Suppressor macrophage (primary cell): ENCODE measurements at places on chromosomes 6 and 20.
A peak's percentile ranks its signal among the peaks of the same experiment; 100 is the strongest.

- peak; percentile 97 for DNase-seq
These were observed 9.4 kb upstream of the SRC start for GRCh38 chr20:37336369-37337207.

GRCh38 chr6:33668914-33669313, 42.6 kb downstream of the UQCC2 start:
- DNase-seq = no peak

DNA sequence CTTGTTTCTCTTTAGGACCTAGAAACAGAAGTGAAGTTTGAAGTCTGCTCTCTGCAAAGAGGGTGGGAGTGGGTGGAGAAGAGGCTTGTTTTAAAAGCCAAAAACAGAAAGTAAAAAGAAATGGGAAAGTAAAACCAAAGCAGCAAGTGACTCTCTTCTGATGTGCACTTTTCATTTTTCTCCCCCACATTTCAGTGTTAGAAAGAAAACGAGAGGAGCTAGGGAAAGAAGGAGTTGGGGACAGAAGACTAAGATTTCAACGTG, 1.3 kb downstream of the C6orf141 start:
- DNase-seq = no peak

DNA sequence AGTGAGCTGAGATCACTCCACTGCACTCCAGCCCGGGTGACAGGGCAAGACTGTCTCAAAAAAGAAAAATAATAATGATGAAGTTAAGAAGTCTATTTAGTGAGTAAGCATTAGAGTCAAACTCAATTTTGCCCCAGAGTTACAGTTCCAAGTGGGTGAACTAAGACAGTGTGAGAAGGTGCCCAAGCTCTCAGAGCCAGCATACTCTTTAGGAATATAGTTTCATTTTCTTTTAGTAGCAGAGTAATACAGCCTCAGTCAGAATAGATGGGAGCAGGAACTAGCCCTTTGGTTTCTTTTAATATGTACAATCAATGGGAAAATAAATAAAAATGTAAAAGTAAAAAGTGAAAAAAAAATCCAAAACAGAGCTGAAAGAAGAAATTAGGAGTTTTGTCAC, 87.0 kb upstream of the ADGRF1 start:
- no peak for DNase-seq

GRCh38 chr6:26743157-26743821, 83.7 kb upstream of the ZNF322 start:
- no peak for DNase-seq

DNA sequence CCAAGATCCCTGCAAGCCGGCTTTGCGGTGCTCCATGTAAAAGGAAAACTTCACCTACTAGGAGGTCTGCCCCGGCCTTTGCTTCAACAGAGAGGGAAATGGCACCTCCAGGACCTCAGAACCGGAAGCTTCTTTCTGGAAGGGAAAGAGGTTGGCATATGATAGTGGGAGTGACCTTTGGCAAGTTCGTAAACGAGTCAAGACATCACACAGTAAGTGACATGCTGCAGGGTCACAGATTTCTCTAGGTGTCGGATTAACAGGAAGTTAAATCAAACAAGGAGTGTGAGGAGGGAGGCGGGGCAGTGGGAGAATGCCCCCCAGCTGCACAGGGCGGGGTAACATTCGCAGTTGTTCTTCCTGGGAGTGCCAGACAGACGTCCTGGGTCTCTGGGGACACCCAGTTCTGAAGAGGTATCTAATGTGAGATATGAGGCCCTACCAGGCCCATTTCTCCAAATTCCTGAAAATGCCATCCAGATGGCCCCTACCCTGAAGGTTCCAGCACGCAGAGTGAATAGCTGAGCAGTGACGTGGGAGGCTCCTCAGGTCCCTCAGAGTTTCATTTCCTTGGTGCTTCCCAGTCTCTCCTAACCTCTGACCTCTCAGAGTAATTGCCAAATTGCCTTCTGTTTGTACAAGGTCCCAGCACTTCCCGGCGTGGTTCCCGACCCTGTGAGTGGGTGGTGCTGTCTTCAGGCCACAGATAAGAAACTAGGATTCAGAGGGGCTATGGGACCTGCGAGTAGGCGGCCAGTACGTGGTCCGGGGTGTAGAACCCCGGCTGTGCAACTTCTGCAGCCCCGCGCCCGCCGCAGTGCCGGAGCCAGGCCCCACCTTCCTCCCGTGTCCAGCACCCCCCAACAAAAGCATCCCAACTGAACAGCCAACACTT, 1.9 kb downstream of the RRBP1 start:
- DNase-seq = peak; percentile 85

GRCh38 chr6:166597711-166598440, 11.4 kb upstream of the RAMACL start:
- peak; percentile 61 for DNase-seq

DNA sequence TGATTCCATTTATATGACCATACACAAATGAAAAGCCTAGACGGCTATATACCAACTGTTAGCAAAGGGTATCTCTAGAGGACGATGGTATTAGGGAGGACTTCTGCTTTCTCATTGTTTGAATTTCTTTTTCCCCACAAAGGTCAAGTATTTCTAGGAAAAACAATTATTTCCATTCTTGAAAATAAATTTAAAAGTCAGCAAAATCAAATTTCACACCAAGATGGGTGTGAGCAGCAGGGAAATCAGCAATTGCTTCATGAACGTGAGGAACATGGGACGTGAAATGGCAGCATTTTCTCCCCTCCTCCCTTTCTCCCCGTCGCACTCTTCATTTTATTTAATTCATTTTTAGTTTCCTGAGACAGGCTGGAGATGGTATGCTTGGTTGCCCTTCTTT, 5.2 kb upstream of the ZFAND3 start:
- no peak for DNase-seq

- no peak for DNase-seq
These were observed 47.1 kb upstream of the TBC1D7 start for GRCh38 chr6:13375360-13375878.

DNA sequence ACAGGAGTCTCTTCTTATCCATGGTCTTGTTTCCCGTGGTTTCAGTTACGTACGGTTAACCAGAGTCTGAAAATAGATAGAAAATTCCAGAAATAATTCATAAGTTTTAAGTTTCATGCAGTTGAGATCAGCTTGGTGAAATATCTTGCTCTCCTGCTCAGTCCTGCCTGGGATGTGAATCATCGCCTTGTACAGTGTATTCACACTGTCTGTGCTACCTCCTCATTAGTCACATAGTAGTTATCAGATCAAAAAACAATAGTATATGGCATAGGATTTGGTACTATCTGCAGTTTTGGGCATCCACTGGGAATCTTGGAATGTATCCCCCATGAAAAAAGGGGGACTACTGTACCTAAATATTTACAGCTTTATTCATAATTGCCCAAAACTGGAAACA, 22.7 kb upstream of the MOCS1 start:
- no peak for DNase-seq

- DNase-seq = no peak
These were observed 62.7 kb downstream of the LRRC1 start for GRCh38 chr6:53857318-53858094.

DNA sequence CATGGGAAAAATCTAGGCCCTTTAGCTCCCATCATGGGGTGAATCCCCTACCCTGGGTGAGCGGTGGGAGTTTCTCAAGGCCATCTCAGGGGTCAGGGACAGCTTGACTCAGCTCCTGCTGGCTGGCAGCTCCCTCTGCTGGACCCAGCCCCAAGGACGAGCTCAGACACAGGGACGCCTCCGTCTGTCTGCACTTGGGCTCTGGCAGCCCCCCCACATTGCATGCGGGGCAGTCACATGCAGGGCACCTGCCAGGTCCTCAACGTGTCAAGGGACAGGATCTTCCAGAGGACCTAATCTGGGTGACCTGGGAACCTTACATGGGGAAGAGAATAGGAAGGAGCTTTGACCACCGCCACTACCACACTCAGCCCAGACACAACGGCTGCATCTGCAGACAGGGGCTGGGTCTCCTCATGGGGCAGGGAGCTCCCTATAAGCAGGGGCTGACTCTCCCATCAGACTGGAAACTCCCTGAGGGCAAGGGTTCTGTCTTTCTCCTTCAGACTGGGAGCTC, 173.4 kb downstream of the MRPL14 start:
- no peak for DNase-seq

- DNase-seq = peak; percentile 50
These were observed 94.9 kb downstream of the RFX6 start for GRCh38 chr6:116971959-116972358.

- DNase-seq = no peak
These were observed 83.1 kb upstream of the SLC24A3 start for GRCh38 chr20:19129306-19129705.

DNA sequence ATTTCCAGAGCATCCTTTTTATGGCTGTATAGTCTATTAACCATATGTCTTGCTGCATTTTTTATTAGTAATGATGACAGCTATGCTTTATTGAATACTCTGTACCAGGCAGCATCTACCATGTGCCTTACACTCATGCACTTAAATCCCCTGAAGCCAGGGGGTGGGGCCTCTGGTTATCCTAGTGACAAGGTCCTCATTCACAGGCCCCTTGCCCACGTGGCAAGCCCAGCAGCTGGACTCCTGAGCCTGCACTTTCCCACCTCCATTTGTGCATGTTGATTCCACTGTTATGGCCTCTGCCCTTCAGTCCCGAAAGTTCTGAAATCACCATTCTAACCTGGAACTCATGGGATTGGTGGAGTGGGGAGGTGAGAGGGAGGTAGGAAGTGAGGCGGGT, 22.3 kb downstream of the ACTR5 start:
- DNase-seq = no peak

DNA sequence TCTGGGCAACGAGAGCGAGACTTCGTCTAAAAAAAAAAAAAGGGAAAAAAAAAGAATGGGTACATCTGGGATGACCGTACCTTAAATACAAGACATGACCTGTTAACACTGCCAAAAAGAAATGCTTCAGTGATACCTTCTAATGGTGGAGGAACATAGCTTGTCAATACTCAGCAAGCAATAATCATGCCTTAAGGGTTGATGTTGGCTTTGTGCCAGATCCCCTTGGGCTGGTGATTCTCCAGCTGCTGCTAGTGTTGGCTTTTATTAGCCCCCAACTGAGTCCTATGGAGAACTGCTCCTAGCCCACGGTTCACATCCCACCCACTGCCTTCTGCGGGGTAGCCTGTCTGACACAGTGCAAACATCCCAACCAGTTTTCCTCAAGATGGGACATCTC, 134.9 kb downstream of the PLCB1 start:
- no peak for DNase-seq

DNA sequence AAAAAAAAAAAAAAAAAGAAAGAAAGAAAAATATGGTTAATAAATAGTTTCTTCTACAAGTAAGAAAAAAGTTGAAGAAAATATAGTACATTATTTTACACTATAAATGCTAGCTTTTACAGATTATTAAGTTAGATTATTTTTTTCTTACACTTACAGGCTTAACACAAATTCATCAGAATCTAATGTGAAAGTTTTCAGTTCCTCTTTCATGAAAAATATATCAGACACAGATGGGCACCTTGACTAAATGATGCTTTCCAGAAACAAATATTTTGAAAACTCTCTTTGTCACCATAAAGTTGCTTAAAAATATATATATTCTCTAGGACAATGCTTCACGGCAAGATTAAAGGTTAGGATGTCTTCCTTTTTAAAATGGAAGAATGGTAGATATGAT, 321.8 kb upstream of the HSF2 start:
- DNase-seq = no peak

- DNase-seq = no peak
These were observed 213.1 kb upstream of the STXBP5 start for GRCh38 chr6:146990821-146991798.
